ENCODE measurements at places on chromosomes 3 and 15.
A peak's percentile ranks its signal among the peaks of the same experiment; 100 is the strongest.

DNA sequence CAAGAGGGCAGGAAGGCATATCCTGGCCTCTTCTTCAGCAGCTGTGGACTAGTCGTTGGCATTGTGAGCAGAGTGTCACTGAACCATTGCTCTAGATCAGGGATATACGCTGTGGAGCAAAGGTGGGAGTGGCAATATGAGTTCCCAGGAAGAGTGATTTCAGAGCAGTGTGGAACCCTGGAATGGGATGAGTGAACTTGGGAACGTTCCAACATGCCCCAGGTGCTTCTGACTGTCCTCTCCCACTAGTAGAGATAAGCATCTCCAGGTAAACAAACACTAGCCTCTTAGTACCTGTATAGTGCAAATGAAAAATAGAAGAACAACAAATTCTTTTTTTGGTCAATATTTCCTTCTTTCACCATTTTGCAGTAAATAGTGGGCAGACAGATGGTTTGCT lies 123.6 kb upstream of the VEPH1 start:
- no peak for DNase-seq

GRCh38 chr3:113279686-113280085 lies 68.3 kb downstream of the BOC start:
- no peak for DNase-seq

DNA sequence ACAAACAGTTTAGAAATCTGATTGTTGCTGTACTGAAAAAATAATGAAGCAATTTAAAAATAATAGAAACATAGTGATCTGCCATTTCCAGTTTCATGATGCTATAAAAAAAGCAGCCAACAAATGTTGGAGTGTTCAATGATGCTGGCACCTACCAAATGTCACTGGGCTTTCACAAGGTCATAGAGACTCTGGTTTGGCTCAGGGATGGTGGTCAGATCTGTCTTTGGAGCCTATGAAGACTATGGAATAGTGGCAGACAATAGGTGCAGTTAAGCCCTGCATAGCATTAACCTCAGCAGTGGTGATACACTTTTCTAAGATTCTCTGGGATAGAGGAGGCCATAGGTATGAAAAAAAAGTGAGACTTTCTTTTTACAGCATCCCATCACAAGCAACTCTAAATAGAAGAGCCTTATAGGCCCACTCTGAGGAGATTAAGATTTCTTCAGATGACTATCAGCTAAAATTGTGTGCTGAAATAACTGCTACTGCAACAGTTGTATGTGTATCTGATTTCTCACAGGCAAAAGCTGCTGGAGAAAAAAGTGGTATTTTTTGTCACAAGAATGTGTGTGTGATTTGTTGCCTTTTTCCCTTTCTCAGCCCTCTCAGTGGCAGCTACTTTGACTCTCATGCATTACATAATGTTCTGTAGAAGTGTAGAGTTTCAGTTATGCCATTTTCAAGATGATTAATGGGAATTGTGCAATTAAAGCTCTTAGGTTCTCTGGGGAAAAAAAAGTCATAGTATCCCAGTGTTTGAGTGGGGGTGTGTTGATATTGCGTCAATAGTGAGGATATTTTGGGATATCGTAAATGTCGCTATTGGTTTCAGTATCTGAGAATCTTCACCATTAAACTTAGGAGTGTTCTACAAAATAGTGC lies 137.4 kb downstream of the MBNL1 start:
- DNase-seq: no peak

- no peak for DNase-seq
These were observed 92.0 kb upstream of the VGLL3 start for GRCh38 chr3:87082796-87083440.

- DNase-seq: no peak
These were observed 230.2 kb upstream of the ARRDC4 start for GRCh38 chr15:97730315-97730714.

GRCh38 chr3:43966126-43966525 lies 275.4 kb downstream of the ABHD5 start:
- no peak for DNase-seq

- DNase-seq: no peak
These were observed 72.9 kb downstream of the CLASP2 start for GRCh38 chr3:33645060-33645647.

GRCh38 chr3:61877359-61878138 lies 316.2 kb downstream of the PTPRG start:
- DNase-seq: no peak

DNA sequence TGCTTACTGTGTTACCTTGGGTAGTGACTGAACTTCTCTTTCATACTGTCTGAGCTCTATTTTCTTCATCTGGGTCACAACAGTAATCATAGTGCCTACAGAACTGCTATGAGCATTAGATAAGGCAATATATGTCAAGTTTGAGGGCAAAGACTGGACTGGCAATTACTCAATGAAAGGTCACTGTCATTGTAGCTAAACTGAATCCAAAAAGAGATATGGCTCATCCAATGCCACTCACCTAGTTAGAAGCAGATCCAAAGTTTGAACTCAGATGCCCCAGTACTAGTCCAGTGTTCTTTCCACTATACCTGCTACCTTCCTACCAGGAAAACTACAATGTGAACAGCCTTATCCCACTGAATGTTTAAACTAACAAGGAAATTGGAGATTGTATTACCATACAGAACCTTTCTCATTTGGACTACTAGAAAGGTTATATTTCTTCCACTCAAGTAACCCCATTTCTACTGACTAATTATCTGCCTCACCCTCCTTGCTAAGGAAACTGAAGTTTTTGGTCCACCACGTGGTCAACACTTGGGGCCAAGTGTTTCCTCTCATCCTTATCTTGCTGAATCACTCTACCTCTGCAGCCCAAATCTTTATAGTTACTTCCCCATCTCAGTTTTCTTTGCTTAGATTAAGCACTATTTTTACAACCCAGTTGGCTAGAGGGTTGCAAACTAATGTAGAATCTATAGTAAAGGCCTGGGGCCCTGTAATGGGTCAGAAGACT lies 202.3 kb upstream of the LPP start:
- DNase-seq: no peak

GRCh38 chr15:68691705-68692104 lies 112.9 kb downstream of the CORO2B start:
- no peak for DNase-seq

- DNase-seq: peak; percentile 90
These were observed at the start of gene MSL2 for GRCh38 chr3:136196064-136196400. Gene MSL2, minus strand, starts transcription at chr3:136196335. Its CDS starts 1,222 bp downstream, at chr3:136195113.

- no peak for DNase-seq
These were observed 15.5 kb downstream of the TBC1D2B start for GRCh38 chr15:78061963-78062427.

GRCh38 chr3:181797431-181797830 lies 85.7 kb downstream of the SOX2 start:
- DNase-seq: no peak
